SHP77 treated with DMSO at 0.1 percent for 48 hours (cell line): ENCODE measurements at places on chromosomes 1 and 21.

DNA sequence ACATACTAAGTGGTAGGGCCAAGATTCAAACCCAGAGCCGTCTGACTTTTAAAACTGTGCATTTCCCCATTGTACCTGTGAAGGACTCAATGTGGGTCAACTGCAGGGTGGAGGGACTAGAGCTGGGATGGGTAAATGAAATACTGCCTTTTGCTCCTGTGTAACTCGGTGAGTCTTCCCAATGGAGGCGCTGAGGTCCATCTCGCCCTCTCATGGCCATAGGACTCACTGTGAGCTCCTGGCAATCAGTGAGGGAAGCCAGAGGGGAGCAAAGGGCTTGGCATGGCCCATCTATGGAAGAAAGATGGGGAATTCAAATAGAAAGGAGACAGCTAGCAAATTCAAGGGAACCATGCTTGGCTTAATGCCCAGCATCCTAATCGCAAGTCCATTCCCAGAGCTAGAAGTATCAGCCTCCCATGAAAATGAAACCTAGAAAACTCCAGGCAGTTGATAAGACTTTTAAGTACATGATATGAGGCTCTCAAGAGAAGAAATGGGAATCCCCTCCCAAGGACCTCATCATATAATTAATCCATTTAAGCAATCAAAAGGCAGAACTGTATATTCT lies 25.4 kb upstream of the CGN start:
- no peak for DNase-seq

GRCh38 chr1:53147174-53147573 lies 4.7 kb upstream of the SLC1A7 start:
- DNase-seq, result no peak

- DNase-seq, result no peak
These were observed 154.8 kb upstream of the POU3F1 start for GRCh38 chr1:38201431-38201830.

DNA sequence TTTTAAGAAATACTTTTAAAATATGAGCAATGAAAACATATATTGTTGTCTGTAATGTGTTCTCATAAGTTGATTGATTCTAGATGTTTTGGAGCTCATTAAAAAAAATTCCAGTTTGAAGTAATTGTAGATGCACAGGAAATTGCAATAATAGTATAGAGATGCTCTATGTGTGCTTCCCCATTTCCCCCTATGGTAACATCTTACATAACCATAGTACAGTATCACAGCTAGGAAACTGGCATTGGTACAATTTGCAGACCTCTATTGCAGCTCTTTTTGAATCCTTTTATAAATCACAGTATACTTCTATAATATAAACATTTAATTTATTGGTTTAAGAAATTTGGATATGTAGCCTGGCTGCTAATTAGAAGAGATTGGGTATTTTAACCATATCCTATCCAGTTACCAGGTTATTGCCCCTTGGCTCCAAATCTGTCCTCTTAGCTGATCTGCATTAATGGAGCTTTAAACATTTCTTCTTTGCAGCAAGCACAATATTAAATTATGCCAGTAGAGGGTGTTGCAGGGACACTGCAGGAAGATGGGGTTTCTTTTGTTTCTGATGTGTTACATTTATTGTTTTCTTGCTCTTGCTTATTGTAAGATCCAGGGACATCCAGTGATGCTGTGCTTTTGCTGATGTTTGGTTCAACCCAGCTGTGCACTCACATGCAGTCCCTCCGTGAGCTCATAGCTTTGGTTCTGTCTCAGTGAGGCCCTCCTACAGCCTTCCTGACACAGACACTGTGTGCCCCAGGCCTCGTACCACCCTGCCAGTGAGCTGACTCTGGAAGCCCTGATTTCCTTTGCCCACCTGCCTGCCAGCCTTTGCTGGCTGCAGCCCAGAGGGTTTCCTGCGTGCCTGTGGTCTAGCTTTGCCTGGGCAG lies 103.3 kb downstream of the RABGAP1L start:
- peak; percentile 72 for DNase-seq

DNA sequence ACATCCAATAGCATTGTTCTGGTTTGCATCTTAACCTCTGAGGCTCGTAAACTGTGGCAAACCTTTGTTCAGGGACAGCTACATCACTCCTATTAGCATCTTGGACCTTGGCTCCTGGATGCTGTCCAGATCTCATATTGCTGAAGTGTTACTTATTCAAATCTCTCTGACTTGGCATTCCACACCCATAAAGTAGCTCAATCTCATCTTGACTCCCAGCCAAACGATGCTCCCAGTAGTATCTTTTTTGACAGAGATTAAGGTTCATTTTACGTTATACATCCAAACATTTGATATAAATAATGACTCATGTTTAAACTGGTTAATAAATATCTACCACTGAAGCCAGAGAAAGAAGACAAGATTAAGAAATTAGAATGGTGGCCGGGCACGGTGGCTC lies 4.4 kb upstream of the FLVCR1 start:
- no peak for DNase-seq

DNA sequence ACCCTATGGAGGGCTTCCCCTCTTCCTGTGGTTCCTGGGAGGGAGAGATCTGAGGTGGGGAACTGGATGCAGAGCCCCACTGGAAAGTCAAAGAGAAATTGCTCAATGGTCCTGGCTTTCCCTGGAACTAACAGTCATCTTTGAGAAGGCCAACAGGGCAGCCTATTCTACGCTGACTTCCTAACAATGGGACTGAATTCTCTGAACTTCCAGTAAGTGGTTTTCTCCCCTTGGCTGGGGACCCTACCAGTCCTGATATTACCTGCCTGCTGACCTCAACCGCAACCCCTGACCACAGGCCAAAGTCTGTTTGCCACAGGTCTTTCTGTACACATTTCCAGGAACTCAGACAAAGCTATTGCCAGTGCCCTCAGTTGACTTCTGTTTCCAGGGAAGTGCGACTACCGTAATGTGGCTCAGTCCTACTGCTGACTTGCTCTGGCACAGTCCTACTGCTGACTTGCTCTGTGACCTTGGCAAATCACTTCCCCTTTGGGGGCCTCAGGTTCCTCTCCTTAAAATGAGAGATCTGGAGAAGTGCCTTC lies 55.3 kb downstream of the C8B start:
- DNase-seq, result no peak

GRCh38 chr1:215545096-215545495 lies 22.0 kb upstream of the KCTD3 start:
- DNase-seq, result no peak

DNA sequence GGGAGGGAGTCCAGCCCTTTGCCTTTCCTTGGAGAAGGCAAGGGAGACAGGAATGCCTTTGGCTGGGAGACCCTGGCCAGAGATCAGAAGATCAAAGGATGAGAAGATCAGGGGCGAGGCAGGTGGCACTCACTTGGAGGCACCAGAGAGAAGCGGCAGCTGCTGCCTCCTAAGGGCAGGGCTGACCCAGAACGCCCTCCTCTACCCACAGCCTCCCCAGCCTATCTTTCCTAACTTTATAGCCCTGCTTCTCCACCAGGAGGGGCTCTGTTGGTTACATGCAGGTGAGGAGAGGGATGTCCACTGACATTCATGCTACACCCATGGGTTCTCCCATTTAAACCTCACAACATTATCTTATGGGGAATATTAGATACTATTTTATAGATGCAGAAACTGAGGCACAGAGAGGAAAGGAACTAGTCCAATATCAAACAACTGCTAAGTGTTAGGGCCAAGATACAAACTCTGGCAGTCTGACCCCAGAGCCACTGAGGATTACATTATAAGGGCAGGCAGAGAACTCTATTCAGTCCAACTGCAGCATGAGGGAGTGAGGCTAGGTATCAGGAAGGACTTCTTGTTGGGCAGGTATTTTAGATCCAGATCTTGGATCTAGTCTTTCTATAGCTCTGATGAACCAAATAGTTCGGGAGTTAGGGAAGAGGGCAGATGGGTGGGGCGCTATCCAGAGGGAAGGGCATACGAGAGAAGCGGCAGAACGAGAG lies 19.9 kb downstream of the LGR6 start:
- DNase-seq, result no peak

DNA sequence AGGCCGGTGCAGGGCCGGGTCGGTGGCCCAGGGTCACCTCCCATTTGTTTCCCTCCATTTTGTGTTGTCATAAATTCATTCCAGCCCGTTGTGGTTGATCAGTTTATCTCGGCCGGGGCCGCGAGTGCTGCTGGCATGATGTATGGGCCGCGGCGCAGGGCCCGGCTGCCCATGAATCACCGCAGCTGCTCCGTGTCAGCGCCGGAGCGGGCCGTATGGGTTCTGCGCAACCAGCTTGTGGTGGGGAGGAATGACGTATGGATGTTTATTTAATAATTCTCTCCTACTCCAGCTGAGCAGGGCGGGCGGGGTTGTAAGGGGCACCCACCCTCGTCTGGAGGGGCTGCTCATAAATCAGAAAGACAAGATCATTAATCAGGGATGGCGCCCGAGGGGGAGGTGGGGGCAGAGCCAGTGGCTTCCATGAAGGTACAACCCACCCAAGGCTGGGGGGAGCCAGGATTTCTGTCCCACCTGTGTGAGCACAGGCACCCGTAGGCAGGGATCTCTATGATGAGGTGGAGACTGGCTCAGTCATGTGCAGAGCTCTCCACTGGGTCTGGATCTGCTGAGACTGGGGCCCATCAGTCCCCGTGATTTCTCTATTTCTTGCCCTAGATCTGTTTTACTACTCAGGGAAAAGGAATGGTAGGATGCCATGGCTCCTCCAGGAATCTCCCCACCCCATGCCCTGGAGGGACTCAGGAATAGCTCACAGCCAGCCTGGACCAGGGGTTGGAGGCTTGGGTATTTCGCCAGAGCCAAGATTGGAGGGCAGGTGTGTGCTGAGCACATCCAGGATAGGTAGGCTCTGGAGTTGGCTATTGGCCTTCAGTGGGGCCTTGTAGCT lies 27.8 kb downstream of the TMEM53 start:
- DNase-seq, result peak; percentile 70

DNA sequence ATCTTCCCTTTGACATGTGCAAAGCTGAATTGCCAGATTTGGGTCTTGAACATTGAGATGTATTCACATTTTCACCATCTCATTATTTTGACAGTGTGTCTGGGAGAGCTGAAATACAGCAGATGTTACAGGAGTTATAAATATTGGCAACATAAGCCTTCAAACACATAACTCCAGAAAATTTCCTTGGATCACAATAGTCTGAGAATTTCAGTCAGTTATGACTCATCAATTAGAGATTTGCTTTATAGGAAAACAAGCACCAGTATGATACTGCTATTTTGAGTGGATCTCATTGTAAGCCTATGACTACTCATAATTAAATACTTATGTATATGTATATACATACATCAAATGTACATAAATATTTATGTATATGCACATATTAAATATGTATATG lies 1171.8 kb downstream of the AMY1C start:
- DNase-seq, result no peak

- DNase-seq, result peak; percentile 42
These were observed 66.8 kb upstream of the RGS7 start for GRCh38 chr1:241423541-241424479.

DNA sequence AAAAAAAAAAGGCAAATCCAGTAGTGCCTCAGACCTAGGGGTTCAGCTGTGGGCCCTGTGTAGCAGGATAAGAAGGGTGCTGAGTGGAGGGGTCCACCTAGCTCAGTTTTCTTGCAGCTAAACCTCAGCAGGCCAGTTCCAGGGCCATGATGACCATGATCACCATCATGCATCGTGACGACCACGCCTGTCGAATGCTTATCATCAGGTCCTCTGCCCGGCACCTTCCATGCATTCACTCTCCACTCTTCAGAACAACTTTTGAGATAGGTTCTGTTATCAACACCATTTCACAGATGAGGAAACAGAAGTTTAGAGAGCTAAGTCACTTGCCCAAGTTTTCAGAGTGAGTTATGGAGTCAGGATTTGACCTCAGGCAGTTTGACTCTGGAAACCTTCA lies 54.9 kb downstream of the ACBD3 start:
- no peak for DNase-seq

GRCh38 chr1:48572646-48573258 lies 100.7 kb upstream of the SPATA6 start:
- DNase-seq, result peak; percentile 58

DNA sequence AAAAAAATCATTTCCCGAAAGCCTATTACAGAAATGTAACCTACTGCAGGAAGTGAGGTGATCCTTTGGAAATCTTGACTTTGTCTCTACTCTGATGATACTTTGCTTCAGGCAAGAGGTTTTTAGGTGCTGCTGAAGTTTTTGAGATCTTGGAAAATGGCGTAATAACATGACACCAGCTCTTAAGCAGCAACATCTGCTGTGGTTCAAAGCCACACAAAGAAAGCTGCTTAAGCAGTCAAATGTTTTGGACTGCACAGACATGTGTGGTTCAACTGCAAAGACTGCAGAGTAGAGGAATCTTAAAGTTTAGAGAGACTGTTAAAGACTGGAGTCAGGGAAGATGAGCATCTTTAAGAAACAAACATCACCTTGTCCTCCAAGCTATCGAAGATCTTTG lies 139.0 kb downstream of the RASAL2 start:
- no peak for DNase-seq

DNA sequence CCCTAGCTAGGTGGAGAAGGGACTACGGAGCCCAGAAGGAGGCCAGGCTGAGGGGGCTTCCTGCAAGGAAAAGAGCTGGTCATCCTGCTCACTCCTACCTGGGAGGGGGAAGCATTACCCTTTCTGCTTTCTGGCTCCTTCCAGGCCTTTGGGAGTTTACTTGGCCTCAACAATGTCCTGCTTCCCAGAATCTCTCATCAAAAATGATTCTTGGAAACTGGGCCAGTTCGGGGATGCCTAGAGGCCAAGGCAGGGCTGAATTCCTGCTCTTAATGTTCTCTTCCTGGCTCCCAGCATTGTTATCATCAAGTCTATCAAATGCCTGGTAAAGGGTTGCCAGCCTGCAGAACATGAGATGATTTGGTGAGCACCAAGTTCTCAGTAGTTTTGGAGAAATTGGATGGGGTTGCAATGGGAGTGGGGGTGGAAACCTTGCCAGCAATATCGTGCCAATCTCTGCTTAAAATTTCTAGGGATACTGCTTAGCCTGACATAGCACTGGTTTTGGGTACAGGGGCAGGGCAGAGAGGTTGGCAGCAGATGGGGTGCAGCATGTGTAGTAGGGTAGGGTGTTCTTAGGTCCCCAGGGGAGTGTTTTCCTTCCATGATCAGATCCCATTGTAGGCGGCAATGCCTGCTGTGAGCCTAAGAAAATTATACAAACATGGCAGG lies 7.7 kb upstream of the PAFAH2 start:
- no peak for DNase-seq

DNA sequence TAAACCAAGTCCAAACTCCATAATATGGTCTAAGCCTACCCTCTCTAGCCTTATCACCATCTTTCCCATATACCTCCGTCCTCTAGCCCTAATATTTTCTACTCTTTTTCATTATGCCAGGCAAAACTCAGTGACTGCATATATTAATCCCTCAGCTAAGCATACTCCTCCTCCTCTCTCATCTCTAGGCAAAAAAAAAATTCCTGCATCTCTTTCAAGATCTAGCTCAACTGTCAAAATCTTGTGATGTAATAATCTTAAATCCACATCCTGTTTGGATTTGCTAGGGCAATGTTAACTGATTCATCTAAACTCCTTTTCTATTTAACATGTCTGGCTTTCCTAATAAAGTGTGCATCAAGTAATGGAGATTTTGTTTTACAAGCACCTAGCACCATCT lies 20.4 kb downstream of the PRPF38A start:
- no peak for DNase-seq

GRCh38 chr1:182391028-182391361 lies 595 bp downstream of the GLUL start:
- DNase-seq, result no peak
